Stimulated activated CD8-positive, alpha-beta memory T cell treated with anti-CD3 and anti-CD28 coated beads, Interleukin-7, amount 100 ng/mL, for 48 hours (primary cell): ENCODE measurements at places on chromosomes 11 and 22.

GRCh38 chr11:42085736-42086135 lies 626.3 kb upstream of the LRRC4C start:
- no peak for DNase-seq

GRCh38 chr22:19864538-19865106 lies 9.9 kb upstream of the GNB1L start:
- DNase-seq = no peak

DNA sequence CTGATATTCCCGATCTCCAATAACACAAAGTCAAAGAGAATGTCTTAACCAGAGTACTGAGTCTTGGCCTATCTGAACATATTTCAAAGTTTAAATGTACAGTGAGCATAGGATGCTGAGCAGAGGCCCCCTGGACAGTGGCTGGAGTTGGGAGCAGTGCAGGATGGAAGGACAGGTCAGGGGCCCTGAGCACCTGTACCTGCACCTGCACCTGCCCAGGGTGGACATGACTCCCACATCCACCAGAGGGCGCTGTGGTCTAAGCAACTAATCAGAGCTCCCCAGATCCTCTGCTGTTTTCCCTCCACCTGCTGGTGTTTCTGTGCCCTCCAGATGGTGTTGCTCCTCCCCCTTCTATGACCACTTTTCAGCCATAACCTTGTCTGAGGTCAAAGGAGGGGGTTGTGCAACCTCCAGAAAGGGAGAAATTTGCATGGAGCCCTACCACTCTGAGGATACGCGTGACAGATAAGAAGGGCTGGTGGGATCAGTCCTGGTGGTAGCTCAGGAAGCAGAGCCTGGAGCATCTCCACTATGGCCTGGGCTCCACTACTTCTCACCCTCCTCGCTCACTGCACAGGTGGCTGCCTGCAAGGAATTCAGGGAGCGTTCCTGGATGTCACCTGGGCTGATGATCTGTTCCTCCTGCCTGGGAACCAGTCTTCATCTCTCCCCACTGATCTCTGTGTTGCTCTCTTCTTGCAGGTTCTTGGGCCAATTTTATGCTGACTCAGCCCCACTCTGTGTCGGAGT lies 49.1 kb upstream of the VPREB1 start:
- DNase-seq = peak; percentile 72

GRCh38 chr11:95253141-95253540 lies 22.1 kb upstream of the SESN3 start:
- DNase-seq = no peak
